ENCODE measurements at places on chromosomes 3 and 15. TPM values are rescaled to one million over a fixed set of nuclear protein-coding genes. Genes with fewer than 3 reads are reported as not detected.

The PTH1R gene
- total RNA-seq: 14.7 TPM

DNA sequence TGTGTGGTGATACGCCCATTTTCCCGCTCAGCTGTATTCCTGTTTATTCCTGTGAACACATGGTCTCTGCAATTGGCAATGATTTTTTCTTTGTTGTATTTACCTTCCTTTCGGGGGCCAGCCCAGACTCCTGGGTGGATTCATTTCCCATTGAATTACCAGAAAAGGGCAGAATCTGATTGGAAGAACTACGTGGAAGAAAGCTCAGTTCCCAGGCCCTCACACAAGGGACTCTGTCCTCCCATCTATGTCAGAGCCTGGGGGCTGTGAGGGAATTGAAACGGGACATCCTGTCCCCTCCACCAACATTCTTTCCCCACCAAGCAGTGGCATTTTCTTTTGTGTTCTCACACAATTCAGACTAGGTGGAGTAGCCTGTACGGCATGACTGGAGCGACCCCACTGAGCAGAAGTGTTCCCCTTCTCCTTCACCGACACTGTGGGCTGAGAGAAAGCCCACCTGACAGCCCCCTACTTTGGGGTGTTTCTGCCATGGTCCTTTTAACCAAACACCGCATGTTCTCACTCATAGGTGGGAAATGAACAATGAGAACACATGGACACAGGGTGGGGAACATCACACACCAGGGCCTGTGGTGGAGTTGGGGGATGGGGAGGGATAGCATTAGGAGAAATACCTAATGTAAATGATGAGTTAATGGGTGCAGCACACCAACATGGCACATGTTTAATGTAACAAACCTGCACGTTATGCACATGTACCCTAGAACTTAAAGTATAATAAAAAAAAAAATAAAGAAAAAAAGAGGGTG, 32.1 kb upstream of the RFTN1 start:
- no peaks in the 10 kb centered on the region for H3K4me1 ChIP-seq
- DNase-seq: no peak
- no peaks in the 10 kb centered on the region for H3K27me3 ChIP-seq
- no peaks in the 10 kb centered on the region for H3K36me3 ChIP-seq
- no peak overlapping the region for H3K4me3 ChIP-seq

DNA sequence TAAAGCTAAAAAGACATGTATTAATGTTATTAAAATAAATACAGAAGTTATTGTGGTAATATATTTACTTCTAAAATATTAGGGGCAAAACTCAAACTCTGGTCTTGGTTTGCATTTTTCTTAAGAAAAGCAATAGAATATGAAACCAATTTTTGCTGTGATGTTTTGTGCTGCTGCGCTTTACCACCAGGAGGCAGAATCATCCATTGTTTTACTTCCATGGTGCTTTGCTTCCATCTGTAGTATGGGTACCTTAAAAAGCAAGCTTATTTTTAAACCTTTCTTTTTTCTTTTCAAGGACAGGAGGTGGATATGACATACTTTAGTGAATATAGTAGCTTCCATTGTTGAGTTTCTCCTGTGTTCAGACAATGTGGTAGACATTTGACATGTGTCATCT, 46.6 kb upstream of the MRPL3 start:
- no peak overlapping the region for H3K27ac ChIP-seq
- no peak for DNase-seq
- H3K4me1 ChIP-seq: no peaks in the 10 kb centered on the region
- no peaks in the 10 kb centered on the region for H3K36me3 ChIP-seq

DNA sequence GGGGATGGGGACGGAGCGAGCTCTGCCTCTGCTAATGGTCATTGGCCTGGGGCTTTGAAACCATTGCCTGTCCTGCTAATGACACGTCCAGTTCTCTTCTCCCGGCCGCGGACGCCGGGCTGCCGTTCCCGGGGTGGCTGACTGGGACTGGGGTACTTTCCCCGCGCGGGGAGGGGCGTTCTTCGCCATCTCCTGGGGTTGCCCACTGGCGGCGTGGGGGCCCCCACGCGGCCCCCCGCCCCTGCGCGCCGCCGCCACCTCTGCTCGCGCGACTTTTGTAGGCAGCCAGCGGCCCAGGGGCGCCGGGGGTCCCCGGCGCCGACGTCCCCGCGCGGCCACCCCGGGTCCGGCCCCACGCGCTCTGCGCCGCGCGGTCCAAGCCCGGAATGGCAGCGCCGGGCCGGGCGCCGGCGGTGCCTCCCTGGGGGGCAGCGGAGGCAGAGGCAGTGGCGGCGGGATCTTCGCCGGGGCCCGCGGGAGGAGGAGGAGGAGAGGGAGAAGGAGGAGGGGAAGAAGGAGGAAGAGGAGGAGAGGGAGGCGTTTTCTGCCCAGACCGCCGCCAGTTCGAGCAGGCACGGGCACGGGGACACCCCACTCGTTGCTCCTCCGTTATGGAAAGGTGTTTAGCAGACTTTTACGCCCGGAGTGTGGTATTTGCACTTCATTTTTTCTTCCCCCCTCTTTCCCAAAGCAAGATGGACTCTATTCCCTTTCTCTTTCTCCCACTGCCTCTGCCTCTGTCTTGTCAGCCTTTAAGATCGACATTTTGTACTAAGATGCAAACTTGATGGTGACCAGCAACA, 2.3 kb downstream of the BBX start:
- DNase-seq: peak; percentile 69
- peak overlapping the region; percentile 86 for H3K27ac ChIP-seq
- H3K27me3 ChIP-seq: no peaks in the 10 kb centered on the region
- peak overlapping the region; percentile 78 for H3K4me3 ChIP-seq
- H3K4me1 ChIP-seq: peaks cover 4% of the 10 kb centered on the region
- H3K36me3 ChIP-seq: peaks cover 8% of the 10 kb centered on the region

DNA sequence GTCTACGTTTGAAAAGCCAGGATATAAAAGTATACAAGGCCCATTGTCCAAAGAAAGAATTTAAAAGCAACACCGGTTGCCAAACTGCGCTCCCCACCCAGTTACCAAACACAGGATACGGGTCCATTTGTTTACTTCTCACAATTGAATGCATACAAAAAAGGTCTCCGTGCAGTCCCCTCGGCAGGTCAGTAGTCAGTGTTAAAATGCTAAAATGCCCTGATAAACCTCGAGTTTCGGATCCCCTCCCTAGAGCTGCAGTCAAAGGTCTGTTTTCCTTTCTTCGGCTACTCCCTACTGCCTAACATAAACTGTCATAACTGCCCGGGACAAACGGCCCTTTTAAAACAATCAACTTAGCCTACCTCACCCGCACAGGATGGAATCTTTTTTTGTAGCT, 534.6 kb downstream of the FOXP1 start:
- H3K27me3 ChIP-seq: no peaks in the 10 kb centered on the region
- H3K4me3 ChIP-seq: no peak overlapping the region
- H3K4me1 ChIP-seq: peaks cover 38% of the 10 kb centered on the region
- peaks cover 19% of the 10 kb centered on the region for H3K36me3 ChIP-seq
- peak overlapping the region; percentile 81 for H3K27ac ChIP-seq

GRCh38 chr3:111715911-111716523, 120.9 kb upstream of the ZBED2 start:
- no peaks in the 10 kb centered on the region for H3K36me3 ChIP-seq
- no peaks in the 10 kb centered on the region for H3K27me3 ChIP-seq
- H3K4me3 ChIP-seq: no peak overlapping the region
- peak; percentile 72 for DNase-seq

DNA sequence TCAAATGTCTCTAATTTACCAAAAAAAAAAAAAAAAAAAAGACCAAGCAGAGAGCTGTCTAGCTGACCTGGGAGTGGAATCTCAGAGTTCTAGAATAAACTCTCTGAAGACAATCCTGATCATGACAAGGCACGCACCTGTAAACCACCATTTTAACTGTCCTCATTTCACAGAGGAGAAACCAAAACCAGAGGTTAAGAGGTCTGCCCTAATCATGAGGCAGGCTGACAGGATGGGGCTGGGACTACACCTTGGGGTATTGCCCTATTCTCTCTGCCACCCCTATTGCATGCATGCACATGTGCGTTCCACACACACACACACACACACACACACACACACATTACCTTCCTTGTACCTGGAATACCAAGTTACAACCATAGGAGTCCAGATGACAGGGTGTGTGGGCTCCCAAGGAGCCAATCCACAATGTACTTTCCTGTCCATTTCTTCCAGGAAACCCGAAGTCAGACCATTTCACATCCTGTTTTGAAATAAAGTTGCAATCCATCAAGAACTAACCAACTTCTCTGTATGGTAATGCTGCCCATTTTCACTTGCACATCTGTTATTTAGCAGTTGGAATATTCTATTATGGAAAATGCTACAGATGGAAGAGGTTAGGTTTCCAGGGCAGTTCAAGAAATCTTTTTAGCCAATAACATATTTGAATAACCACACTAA, 34.6 kb downstream of the HSPBAP1 start:
- peak overlapping the region; percentile 10 for H3K27ac ChIP-seq
- peaks cover 5% of the 10 kb centered on the region for H3K4me1 ChIP-seq
- H3K4me3 ChIP-seq: no peak overlapping the region
- DNase-seq: no peak
- H3K36me3 ChIP-seq: peaks cover 10% of the 10 kb centered on the region
- no peaks in the 10 kb centered on the region for H3K27me3 ChIP-seq

The FANCD2OS gene
- total RNA-seq: not detected

The SLCO2A1 gene
- 27.2 TPM for total RNA-seq

The GPR176 gene
- total RNA-seq: 9.0 TPM

DNA sequence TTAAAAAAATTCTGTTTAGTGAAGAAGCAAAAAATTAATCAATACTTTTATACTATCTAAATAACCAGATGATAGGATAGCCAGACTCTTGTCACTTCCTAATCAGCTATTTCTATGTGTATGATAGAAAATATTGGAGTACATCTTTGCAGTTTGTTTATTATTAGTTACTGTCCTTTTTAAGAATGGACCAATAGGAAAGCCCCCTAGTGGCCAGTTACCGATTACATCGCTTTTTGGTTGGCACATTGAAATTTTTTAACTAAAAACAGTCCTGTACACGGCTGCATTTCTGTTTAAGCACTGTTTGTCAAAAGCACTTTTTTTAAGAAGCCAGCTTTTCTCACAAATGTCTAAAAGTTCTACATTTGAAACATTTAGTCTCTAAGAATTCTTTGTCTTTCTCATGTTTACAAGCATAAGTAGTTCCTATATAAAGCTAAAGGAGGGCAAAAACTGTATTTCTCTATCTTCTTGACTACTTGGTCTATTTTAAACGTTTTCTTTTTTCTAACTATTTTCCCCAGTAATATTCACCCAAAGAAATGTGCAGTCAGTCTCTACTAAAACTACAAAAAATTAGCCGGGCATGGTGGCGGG, 253.2 kb upstream of the LRTM1 start:
- H3K36me3 ChIP-seq: no peaks in the 10 kb centered on the region
- peaks cover 2% of the 10 kb centered on the region for H3K27me3 ChIP-seq
- peak; percentile 31 for DNase-seq
- H3K27ac ChIP-seq: no peak overlapping the region

DNA sequence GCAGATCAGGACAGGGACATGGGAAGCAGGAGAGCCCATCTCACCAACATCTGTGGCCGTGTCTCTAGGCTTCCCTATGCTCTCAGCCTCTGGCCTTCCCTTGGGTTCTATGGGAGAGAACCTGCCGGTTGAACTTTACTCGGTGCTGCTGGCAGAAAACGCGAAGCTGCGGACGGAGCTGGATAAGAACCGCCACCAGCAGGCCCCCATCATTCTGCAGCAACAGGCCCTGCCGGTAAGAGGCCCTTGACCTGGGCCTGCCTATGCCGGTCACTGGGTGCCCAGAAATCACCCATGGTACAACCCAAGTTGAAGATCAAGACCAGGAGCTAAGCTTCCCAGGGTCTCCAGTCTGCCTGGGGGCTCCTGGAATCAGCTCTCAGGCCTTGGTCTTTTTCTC, 34.8 kb downstream of the CYP11A1 start:
- H3K36me3 ChIP-seq: no peaks in the 10 kb centered on the region
- no peak overlapping the region for H3K27ac ChIP-seq
- no peaks in the 10 kb centered on the region for H3K4me1 ChIP-seq
- H3K27me3 ChIP-seq: no peaks in the 10 kb centered on the region

- DNase-seq: no peak
- no peak overlapping the region for H3K27ac ChIP-seq
- peaks cover 2% of the 10 kb centered on the region for H3K4me1 ChIP-seq
- no peak overlapping the region for H3K4me3 ChIP-seq
- no peaks in the 10 kb centered on the region for H3K36me3 ChIP-seq
Measured at GRCh38 chr15:80536231-80536630, 132.0 kb downstream of the ARNT2 start.

GRCh38 chr15:35450492-35450891, 95.5 kb downstream of the DPH6 start:
- no peaks in the 10 kb centered on the region for H3K27me3 ChIP-seq
- peaks cover 3% of the 10 kb centered on the region for H3K36me3 ChIP-seq
- H3K27ac ChIP-seq: no peak overlapping the region
- no peaks in the 10 kb centered on the region for H3K4me1 ChIP-seq
- no peak overlapping the region for H3K4me3 ChIP-seq

DNA sequence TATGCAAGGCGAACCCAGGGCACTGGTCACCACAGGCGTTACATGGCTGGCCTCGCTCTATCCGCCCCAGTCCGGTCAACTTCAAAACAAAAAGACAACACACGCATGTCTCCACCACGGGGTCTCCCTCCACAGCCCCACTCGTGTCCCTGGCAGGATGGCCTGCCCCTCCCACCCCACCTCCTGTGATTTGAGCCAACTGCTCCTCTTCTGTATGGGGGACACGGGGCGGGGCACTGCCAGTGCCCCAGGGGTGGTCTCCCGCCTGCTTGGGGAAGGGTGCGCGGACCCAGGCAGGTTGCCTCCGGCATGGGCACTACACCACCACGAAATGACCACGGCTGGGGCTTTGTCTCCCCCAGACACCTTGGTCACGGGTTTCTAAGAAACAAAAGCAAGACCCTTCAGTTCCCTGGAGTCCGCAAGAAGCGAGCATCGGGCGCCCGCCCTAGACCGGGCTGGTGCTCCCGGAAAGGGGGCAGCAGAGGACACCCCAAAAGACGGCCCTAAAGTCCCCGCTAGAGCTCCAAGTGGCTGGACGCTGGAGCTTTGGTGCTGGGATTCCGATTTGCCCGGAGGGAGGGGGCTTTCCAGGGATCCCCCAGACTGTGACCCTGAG, 219.3 kb upstream of the PRICKLE2 start:
- peak overlapping the region; percentile 73 for H3K4me3 ChIP-seq
- H3K36me3 ChIP-seq: no peaks in the 10 kb centered on the region
- no peaks in the 10 kb centered on the region for H3K27me3 ChIP-seq
- peak overlapping the region; percentile 62 for H3K27ac ChIP-seq
- peaks cover 46% of the 10 kb centered on the region for H3K4me1 ChIP-seq

DNA sequence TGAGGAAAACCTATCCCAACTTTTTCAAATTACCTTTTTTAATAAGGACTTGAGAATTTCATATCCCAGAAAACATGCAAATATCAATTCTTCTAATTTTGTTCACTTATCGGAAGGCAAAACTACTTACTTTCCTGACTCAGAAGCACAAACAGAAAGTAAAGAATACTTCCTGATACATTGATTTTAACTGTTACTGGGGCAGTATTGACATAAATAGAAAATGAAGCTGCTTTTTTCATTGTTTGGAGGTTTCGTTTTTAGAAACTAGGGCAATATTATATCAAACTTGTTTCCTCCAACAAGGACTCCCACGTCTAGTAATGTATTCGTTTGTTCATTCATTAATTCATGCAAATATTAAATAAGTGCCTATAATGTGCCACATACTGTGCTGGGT, 19.1 kb downstream of the PAQR9 start:
- no peak for DNase-seq
- H3K27ac ChIP-seq: no peak overlapping the region
- H3K4me1 ChIP-seq: peaks cover 6% of the 10 kb centered on the region
- peaks cover 11% of the 10 kb centered on the region for H3K27me3 ChIP-seq

The PLA2G4E gene
- not detected for total RNA-seq

- H3K4me3 ChIP-seq: no peak overlapping the region
- no peaks in the 10 kb centered on the region for H3K36me3 ChIP-seq
- no peaks in the 10 kb centered on the region for H3K27me3 ChIP-seq
- no peak for DNase-seq
Measured at GRCh38 chr3:5476403-5476802, 288.9 kb downstream of the EDEM1 start.

The RHO gene
- total RNA-seq: not detected
